Hematopoietic multipotent progenitor cell treated with erythropoietin and hydrocortisone succinate and interleukin-3 and kit ligand, for 4 days (in vitro differentiated cells): ENCODE measurements at places on chromosomes 5 and 9.

DNA sequence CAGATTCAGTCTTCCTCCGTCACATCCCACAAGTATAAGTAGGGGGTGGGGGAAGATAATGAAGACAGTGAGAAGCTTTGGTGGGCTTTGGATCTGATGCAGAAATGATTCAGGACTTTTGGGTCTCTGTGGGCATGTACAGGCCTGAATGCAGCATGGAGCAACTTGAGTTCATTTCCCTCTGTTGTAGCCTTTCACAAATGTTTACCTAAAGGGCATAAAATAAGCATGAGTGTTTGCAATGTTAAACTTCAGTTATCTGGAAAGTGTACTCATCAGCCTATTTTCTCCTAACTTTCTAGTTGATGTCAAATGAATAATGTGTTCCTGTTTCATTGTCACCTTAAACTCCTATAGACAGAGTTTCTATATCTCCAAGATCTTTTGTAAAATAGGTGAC is 39.3 kb downstream of the GARNL3 start:
- DNase-seq = no peak

DNA sequence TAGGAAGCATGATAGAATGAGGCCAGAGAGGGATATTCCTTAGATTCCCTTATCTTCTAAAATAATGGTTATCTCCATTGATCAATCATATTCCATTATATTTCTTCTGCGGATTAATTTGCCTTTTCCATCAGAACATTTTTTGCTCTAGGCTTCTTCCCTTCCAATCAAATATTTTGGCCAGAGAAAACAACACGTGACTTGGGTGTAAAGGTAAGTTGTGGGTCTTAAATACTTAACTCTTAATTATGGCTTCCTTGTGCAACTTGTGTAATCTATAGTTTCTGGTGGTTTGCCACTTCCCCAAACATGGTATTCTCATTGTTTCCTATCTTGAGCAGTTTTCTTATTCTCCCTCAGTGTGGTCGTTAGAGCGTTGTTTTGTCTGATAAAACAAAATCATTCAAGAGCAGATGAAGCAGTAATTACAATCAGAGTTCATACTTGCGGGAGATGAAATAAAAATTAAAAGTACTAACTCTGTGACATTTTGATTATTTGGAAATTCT is 889.3 kb downstream of the MAT2B start:
- peak; percentile 78 for DNase-seq

- no peak for DNase-seq
These were observed 191.9 kb upstream of the GAS1 start for GRCh38 chr9:87139099-87139730.

GRCh38 chr5:66354422-66354821 is 210.3 kb downstream of the SREK1 start:
- DNase-seq = peak; percentile 44

DNA sequence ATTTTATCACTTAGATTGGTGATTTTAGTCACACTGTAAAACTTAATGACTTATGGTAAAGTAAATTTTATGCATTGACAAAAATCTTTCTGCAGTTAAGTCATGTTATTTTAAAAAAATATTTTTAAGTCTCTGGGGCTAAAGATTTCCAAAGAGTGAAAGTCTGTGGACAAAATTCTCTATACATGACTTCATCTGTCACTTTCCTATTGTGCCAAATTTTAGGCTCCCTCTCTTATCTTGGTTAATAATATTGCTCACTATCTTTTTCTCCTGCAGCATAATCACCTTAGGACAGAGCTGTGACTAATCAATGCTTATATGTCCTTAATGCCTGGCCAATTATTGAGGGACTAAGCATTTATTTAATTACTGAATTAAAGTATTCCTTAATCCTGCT is 15.2 kb downstream of the LURAP1L start:
- no peak for DNase-seq

- no peak for DNase-seq
These were observed 59.6 kb downstream of the MLANA start for GRCh38 chr9:5950261-5950660.

DNA sequence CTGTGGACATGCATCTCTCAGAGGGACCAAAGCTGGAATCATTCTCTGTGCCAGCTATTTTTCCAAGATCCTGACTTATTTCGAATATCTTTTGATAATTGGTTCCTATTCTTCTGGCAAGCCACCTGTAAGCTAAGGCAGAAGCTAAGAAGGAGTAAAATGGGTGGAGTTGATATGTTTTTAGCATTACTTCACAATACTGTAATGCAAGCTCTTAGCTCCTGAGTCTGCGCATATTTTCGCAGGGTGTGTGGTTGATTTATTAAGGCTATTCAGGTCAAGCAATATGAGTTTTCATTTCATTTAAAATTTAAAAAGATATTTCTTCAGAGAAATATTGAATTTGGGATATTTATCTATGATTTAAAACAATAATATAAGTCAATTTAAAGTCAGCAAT is 158.5 kb upstream of the ADAMTS16 start:
- no peak for DNase-seq

- no peak for DNase-seq
These were observed 368.4 kb downstream of the MAN2A1 start for GRCh38 chr5:110058175-110058574.

- no peak for DNase-seq
These were observed 161.4 kb upstream of the ZNF462 start for GRCh38 chr9:106701611-106702010.

- no peak for DNase-seq
These were observed 175.3 kb upstream of the ZNF608 start for GRCh38 chr5:124921694-124922093.

DNA sequence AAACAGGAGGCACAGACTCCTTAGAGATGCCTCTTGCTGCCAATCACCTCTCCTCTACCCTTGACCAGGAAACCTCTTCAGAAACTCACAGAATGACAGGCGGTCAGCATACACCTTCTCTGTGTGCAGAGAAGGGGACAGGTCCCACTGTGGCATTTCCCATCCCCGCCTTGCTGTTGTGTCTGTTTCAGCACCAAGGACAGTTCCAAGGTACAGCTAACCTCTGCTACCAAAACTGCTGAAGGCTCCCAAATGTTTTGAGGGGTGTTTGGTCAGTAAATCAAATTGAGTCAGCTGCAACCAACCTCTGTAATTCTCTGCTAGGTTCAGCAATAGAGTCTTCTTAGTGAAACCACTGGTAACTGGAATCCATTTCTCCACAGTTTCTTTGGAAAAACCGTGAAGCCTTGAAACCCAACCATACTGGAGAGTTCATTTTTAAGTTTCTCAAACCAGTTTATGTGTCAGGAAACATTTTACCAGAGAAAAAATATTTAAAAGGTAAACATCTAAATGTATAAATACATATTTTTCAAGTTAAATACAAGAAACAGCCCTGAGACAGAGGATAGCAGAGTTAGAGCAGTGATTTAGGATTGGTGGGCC is 122.0 kb downstream of the DRD1 start:
- peak; percentile 69 for DNase-seq

- no peak for DNase-seq
These were observed 56.7 kb downstream of the MAMDC2 start for GRCh38 chr9:70100362-70100761.

DNA sequence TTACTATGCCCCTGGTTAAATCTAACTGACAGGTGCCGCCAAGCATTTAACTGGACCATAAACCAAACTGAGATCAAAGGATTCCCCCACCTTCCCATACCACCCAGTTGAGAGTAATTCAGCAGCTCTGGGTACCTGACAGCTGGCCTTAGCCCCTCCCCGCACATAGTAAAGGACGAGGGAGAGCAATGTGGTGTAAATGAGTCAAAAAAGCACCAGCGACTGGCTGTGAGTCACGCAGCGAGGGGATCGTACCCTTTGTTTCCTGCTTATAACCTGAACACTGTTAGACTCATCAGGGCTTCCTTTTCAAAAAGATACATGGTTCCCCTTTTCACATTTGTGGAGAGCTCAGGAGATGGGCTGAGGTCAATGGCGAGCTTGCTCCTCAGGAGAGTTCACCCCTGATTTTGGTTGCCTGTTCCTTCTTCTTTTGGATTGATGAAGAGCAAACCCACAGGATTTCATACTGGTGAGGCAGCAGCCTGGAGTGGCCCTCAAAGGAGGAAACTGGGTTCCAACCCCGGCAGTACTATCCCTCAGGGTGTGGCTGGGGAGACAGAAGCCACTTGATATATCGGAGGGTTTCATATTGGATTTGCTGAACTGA is 71.5 kb downstream of the ANKRD33B start:
- peak; percentile 68 for DNase-seq

DNA sequence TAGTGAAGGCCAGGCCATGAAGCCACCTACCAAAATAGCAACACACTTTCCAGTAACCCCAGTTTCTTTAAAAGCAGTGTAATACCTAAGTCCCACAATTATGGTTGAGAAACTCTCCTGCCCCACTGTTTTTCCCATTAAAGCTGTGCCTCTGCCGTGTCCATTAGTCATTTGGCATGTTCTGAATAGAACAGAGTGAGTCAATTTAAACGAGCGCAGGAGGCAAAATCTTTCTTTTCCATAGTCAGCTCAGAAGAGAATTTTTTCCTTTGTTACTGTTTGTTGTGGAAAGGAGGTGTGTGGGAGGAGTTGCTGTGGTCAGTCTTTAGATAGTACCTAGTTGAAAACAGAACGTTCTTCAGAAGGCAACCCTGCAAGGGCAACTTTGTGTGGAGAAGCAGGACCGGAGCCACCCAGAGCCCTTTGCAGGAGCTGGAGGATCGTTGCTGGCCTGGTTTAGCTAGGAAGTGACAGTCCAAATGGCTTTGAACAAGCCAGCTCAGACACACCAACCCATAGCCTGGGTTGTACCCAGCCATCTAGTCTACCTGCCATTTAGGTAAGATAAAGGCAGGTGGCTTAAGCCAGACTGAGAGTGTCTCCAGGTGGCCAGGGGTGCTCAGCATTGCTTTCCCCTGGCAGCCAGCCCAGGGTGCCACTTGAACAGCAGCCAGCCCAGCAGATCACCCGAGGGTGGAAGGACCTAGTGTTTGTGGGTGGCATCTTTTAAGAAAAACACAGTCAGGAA is 30.4 kb downstream of the GADD45G start:
- DNase-seq = no peak

DNA sequence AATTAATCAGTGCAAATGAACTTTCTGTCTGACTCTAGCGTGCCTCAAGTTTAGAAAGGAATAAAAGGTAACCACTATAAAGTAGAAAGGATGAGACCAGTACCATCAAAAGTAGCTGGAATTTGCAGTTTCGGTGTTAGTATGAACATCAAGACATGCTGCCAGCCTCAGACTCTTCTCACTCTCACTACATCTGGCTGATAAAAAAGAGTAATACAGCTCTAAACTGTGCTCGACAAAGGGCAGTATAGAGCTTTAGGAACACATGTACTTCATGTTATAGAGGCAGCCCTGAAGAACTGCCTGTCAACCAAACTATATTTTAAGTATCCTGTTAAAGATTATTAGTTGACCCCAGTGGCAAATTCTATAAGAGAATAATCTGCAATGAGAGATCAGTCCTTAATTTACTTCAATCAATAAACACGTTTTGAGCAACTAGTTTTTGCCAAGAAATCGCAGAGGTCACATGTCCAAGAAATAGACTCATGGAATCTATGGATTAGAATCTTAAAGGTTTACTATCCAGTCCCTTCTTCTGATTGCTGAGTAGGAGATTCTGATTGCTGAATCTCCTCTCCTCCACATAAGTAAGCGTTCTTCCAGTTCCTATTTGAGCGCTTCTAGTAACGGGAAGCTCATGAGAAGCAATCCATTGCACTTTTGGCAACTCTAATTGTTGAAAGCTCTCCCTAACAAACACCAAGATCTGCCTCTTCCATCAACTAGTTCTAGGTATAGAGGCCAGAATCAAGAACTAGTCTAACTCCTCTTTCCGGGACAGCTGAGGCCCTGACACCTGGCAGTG is 941 bp downstream of the XPA start:
- DNase-seq = peak; percentile 31

DNA sequence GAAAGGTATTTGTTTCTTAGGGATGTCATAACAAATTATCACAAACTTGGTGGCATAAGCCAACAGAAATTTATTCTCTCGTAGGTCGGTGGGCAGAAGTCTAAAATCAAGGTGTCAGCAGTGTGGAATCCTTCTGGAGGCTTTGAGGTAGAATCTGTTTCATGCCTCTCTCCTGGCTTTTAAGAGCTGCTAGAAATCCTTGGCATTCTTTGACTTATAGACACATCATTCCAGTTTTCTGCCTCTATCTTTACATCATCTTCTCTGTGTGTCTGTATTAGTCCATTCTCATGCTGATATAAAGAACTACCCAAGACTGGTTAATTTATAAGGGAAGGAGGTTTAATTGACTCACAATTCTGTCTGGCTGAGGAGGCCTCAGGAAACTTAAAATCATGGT is 488.1 kb upstream of the PAPPA start:
- DNase-seq = no peak

GRCh38 chr9:114869845-114870244 is 60.5 kb downstream of the TNFSF8 start:
- DNase-seq = no peak
